Activated naive CD8-positive, alpha-beta T cell treated with anti-CD3 and anti-CD28 coated beads, Interleukin-2, amount 50 U/mL, for 24 hours (primary cell): ENCODE measurements at places on chromosomes 3 and 15.

GRCh38 chr3:173635826-173636225 is 238.3 kb downstream of the NLGN1 start:
- no peak for DNase-seq

GRCh38 chr3:70882104-70882503 is 569.7 kb upstream of the MDFIC2 start:
- no peak for DNase-seq

DNA sequence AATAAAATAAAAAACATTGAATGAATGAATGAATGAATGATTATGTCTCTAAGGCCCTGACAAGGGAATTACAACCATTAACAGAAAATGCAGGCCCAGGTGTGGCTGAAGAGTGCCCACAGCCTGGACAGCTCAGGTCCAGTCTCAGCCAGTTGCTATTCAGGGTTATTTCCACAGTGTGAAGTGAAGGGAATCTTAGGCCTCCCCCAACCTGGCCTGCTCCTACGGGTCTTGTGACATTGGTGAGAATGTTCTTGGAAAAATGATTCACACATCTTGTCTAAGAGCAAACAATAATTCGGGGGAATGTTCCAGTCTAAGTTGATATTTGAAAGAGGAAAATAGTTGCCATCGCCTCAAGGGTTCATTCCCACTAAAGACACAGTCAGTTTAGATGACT is 37.0 kb downstream of the MINDY4B start:
- no peak for DNase-seq

DNA sequence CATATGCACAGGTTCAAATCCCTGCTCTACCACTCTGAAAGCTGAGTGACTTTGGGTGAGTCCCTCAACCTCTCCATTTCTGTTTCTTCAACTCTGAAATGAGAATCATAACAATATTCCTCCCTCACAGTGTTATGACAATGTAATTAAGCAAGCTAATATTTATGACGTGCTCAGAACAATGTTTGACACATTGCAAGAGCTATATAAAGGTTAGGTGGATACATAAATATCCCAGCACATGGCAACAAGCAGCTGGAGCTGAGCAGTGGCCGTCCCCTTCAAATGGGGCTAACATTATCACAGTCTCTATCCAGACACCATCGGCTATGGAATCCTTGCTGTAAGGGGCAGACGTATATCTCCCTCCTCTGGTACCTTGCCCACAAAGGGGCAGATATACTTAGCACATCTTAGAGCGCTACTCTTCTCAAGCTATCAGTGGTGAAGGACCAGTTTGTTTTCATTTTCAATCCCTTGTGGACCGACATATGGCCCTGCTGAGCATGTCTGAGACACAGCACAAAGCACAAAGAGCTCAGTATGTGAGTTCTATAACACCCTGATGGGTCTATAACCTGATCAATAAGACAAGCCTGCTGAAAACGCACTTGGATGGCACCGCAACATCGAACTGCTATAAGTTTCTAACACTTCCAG is 80.9 kb downstream of the PRICKLE2 start:
- no peak for DNase-seq

- DNase-seq, result peak; percentile 44
Measured at GRCh38 chr15:74845208-74845568, 2.2 kb upstream of the ULK3 start.

DNA sequence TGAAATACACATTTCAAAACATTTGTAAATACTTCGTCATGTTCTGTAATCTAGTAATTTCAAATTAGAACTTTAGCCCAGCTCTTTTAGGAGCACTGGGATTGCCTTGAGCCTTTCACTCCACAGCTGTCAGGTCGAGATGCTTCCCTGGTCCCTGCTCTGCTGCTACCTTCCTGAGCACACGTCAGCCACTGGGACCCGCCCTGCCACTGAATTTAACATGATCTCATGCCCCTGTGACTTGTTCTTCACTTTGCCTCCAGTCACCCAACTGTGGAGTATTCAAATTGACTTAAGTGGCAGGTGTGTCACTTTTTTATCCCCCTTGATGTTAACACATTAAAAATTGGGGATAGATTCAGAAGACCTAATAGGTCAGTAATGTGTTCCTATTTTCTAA is 3.3 kb downstream of the ARRDC4 start:
- DNase-seq, result no peak

GRCh38 chr15:78263351-78263781 is 996 bp upstream of the DNAJA4 start:
- no peak for DNase-seq

GRCh38 chr3:65479990-65480389 is 558.7 kb downstream of the MAGI1 start:
- no peak for DNase-seq

- DNase-seq, result no peak
Measured at GRCh38 chr3:97810779-97811390, 10.9 kb upstream of the CRYBG3 start.

DNA sequence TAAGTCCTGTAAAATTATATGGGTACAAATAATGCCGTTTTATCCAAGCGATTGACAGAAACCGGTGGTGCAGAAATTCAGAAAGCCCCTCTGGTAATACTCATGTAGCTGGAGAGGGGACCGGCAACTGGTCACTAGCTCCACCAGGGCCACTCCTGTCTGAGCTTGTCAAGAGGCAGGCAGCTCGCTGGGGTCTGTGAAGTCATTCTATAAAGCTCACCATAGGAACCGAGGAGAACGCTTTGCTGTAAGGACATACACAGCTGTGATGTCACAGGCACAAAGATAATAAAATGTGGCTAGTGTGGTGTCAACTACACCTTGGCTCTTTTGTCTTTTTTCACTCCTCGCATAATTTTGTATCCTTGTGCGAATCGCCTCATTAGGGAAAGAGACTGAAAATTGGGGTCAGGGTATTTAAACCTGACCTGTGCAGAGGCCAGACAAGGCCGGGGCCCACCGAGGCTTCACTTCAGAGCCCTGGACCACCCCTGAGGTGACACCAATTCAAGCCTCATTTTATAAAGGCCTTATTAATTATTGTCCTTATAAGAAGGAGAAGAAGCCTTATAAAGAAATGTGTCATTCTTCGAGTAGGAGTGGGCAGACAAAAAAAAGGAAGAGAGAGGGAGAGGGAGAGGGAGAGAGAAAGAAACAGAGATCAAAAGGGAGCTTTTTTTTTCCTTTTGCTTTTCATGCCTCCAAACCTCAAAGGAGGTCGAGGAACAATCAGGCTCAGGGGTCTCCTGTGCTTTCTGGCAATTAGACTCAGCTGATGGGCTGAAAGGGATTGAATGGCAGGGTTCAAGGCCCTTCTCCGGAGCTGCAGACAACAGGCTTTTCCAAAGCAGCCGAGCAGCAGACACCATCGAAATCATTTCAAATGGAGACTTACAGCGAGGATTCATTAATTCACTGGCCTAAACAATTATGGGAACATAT is 813.3 kb upstream of the ARRDC4 start:
- no peak for DNase-seq

- DNase-seq, result no peak
Measured at GRCh38 chr3:174100744-174101143, 703.2 kb downstream of the NLGN1 start.
